Kidney epithelial cell (primary cell): ENCODE measurements at places on chromosomes 16 and 17.

GRCh38 chr17:82030470-82031302 is 792 bp upstream of the RAC3 start:
- DNase-seq = peak; percentile 34

GRCh38 chr16:85436636-85437165 is 176.4 kb upstream of the GSE1 start:
- DNase-seq = no peak

- DNase-seq = no peak
These were observed 732 bp downstream of the ULK2 start for GRCh38 chr17:19867079-19867328.

GRCh38 chr16:67930191-67930590 is 1.5 kb downstream of the CTRL start:
- DNase-seq = no peak

DNA sequence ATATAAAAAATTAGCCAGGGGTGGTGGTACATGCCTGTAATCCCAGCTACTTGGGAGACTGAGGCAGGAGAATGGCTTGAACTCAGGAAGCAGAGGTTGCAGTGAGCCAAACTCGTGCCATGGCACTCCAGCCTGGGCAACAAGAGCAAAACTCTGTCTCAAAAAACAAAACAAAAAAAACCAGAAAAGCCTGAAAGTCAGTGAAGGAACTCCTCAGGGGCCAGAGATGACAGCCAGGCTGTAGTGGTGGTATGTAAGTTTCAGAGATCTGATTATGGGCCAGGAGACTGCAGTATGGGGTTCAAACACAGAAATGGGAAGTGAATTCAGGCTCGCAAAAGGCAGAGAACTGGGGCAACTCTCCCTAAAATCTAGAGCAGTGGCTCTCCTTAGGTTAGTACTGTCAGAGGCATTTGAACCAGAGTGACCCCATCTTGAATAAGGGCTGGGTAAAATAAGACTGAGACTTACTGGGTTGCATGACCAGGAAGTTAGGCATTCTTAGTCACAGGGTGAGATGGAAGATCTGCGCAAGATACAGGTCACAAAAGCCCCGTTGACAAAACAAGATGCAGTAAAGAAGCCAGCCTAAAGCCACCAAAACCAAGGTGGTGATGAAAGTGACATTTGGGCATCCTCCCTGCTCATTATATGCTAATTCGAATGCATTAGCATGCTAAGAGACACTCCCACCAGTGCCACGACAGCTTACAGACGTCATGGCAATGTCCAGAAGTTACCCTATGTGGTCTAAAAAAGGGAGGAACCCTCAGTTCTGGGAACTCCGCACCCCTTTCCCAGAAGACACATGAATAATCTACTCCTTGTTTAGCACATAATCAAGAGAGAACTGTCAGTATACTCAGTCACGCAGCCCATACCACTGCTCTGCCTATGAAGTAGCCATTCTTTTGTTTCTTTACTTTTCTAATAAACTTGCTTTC is 120.2 kb upstream of the XYLT1 start:
- DNase-seq = no peak

GRCh38 chr16:84361546-84361945 is 6.8 kb upstream of the ATP2C2 start:
- DNase-seq = peak; percentile 38

- no peak for DNase-seq
These were observed 27.2 kb upstream of the VAT1L start for GRCh38 chr16:77761204-77761603.

GRCh38 chr17:65345261-65346005 is 208.3 kb downstream of the RGS9 start:
- no peak for DNase-seq

DNA sequence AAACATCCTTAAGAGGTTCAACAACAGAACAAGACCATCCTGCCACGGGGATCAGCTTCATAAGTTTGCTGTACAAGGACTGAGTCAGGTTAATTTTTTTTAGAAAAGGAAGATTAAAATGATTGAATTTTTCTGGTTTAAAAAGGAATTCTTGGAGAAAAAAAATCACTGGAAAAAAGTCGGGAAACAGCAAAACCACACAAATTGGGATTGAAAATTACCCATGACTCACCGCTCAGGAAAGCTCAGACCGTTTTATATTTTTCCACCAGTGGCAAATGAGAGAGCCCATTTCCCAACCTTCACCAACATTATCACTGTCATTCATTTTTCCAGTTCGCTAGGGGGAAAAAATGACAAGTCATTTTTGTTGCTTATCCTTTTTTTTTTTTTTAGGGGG is 46.6 kb downstream of the MRM3 start:
- DNase-seq = no peak
